Neural crest cell (in vitro differentiated cells): ENCODE measurements at places on chromosomes 2 and 18.

DNA sequence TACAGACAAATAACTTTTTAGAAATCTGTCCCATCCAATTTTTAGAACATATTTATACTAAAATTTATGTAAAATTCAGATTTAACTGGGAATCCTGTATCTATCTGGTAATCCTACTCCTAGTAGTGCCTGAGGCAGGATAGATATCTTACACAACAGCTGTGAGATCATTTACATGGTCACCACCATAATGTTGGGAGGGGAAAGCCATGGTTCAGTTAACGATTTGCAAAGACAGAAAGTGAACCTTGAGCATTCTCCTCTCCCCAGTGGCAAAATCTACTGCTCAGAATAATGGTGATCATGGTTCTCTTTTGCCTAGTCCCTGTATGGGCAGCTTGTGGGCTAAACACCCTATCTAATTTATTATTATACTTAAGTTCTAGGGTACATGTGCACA lies 7.7 kb upstream of the TMEM247 start:
- peaks cover 5% of the 10 kb centered on the region for H3K27me3 ChIP-seq
- H3K4me3 ChIP-seq = no peak overlapping the region
- peaks cover 4% of the 10 kb centered on the region for H3K4me1 ChIP-seq
- peaks cover 5% of the 10 kb centered on the region for H3K36me3 ChIP-seq
- no peak for DNase-seq

- no peaks in the 10 kb centered on the region for H3K4me1 ChIP-seq
- DNase-seq = no peak
- H3K27ac ChIP-seq = no peak overlapping the region
- H3K27me3 ChIP-seq = no peaks in the 10 kb centered on the region
These were observed 59.8 kb downstream of the BMP10 start for GRCh38 chr2:68811364-68811763.

DNA sequence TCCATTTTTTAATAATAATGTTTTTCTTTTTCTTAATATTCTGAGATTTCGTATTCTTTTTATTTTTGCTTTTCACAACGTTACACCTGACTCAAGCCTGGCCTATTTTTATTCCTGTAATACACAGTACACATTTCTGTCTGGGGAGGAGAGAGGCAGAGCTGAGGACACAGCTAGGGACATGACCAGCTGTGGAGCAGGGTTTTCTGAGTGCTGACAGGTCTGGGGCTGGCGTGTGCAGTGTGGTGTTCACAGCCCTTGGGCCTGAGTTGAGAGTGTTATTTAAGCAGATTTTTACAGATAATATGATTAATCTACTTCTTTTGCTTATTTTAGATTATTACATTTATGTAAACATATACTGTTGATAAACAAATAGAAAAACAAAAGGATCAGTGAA lies 55.9 kb downstream of the ZAP70 start:
- no peak overlapping the region for H3K27ac ChIP-seq
- H3K27me3 ChIP-seq = no peaks in the 10 kb centered on the region
- no peak for DNase-seq
- H3K4me1 ChIP-seq = peaks cover 11% of the 10 kb centered on the region

GRCh38 chr2:219228041-219228910 lies 1.2 kb downstream of the ATG9A start:
- H3K4me3 ChIP-seq = peak overlapping the region; percentile 73
- peak overlapping the region; percentile 19 for H3K27ac ChIP-seq
- peaks cover 22% of the 10 kb centered on the region for H3K4me1 ChIP-seq
- no peak for DNase-seq
- H3K27me3 ChIP-seq = no peaks in the 10 kb centered on the region
- peaks cover 2% of the 10 kb centered on the region for H3K36me3 ChIP-seq

DNA sequence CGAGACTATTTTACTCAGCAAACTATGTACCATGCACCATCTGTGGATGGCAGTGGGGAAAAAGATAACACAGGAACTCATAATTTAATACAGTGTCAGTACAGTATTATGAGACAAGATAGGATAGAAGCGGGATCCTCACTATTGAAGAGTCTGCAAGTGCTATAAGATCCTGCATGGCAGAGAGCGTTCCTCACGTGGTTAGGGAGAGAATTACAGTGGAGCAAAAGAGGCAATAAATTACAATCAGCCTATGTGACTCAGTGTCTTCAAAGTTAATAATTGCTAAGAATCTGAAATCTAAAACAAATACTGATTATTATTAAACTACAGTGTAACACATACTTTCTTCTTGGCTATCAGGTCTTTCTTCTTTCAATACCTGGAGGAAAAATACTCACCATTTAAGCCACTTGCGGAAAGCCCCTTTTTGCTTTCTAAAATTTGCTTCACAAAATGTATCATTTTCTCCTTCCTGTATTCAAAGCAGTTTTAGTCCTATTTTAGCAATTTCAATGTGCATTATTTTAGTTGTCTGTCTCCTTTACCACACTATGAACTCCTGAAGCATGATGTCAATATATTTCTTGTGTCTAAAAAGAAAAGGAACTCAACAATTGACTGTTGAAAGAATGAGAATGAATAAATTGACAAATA lies 342.9 kb downstream of the SPAG16 start:
- H3K4me3 ChIP-seq = no peak overlapping the region
- H3K36me3 ChIP-seq = peaks cover 3% of the 10 kb centered on the region
- no peak overlapping the region for H3K27ac ChIP-seq
- no peaks in the 10 kb centered on the region for H3K27me3 ChIP-seq

- peaks cover 3% of the 10 kb centered on the region for H3K36me3 ChIP-seq
- no peaks in the 10 kb centered on the region for H3K27me3 ChIP-seq
- no peaks in the 10 kb centered on the region for H3K4me1 ChIP-seq
- no peak overlapping the region for H3K27ac ChIP-seq
- H3K4me3 ChIP-seq = no peak overlapping the region
These were observed 26.8 kb downstream of the MAPK4 start for GRCh38 chr18:50586710-50587109.

- H3K27ac ChIP-seq = no peak overlapping the region
- DNase-seq = no peak
- peaks cover 5% of the 10 kb centered on the region for H3K27me3 ChIP-seq
- no peaks in the 10 kb centered on the region for H3K36me3 ChIP-seq
These were observed 61.9 kb upstream of the IL1R1 start for GRCh38 chr2:102080451-102081242.

DNA sequence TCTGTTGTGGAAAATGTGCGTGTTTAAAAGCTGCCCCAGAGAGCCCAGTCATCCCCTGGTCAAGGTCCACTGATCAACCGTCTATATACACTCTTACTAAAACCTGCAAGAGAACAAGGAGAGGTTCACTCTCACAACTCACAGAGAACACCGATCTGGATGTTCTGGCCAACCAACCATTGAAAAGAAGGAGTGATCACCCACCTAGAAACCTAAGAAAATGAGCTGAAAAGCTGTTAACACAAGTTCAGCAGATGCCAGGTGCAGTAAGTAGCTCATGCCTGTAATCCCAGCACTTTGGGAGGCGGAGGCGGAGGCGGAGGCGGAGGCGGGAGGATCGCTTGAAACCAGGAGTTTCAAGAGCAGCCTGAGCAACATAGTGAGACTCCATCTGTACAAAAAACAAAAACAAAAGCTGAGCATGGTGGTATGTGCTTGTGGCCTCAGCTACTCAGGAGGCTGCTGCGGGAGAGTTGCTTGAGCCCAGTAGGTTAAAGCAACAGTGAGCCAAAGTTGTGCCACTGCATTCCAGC lies 14.5 kb downstream of the ATG16L1 start:
- H3K4me1 ChIP-seq = no peaks in the 10 kb centered on the region
- H3K27ac ChIP-seq = no peak overlapping the region
- no peak for DNase-seq
- H3K36me3 ChIP-seq = peaks cover 5% of the 10 kb centered on the region
- H3K4me3 ChIP-seq = no peak overlapping the region

- H3K4me1 ChIP-seq = no peaks in the 10 kb centered on the region
- no peak for DNase-seq
- H3K4me3 ChIP-seq = no peak overlapping the region
- H3K36me3 ChIP-seq = no peaks in the 10 kb centered on the region
These were observed 3.2 kb downstream of the SERPINB13 start for GRCh38 chr18:63590373-63590772.

GRCh38 chr18:66168685-66169235 lies 417.9 kb downstream of the CDH7 start:
- no peaks in the 10 kb centered on the region for H3K4me1 ChIP-seq
- H3K27me3 ChIP-seq = no peaks in the 10 kb centered on the region
- no peaks in the 10 kb centered on the region for H3K36me3 ChIP-seq

- H3K27ac ChIP-seq = no peak overlapping the region
- no peak overlapping the region for H3K4me3 ChIP-seq
- DNase-seq = no peak
- peaks cover 6% of the 10 kb centered on the region for H3K4me1 ChIP-seq
- no peaks in the 10 kb centered on the region for H3K36me3 ChIP-seq
These were observed 137.1 kb downstream of the RBMS1 start for GRCh38 chr2:160356485-160356884.
